ENCODE measurements at places on chromosomes 12 and 14. TPM values are rescaled to one million over a fixed set of nuclear protein-coding genes. Genes with fewer than 3 reads are reported as not detected.

GRCh38 chr12:98425859-98426258, 89.5 kb upstream of the TMPO start:
- no peak overlapping the region for H3K4me3 ChIP-seq
- H3K4me1 ChIP-seq, result no peaks in the 10 kb centered on the region
- no peaks in the 10 kb centered on the region for H3K27me3 ChIP-seq
- no peak overlapping the region for H3K27ac ChIP-seq
- no peak for DNase-seq

DNA sequence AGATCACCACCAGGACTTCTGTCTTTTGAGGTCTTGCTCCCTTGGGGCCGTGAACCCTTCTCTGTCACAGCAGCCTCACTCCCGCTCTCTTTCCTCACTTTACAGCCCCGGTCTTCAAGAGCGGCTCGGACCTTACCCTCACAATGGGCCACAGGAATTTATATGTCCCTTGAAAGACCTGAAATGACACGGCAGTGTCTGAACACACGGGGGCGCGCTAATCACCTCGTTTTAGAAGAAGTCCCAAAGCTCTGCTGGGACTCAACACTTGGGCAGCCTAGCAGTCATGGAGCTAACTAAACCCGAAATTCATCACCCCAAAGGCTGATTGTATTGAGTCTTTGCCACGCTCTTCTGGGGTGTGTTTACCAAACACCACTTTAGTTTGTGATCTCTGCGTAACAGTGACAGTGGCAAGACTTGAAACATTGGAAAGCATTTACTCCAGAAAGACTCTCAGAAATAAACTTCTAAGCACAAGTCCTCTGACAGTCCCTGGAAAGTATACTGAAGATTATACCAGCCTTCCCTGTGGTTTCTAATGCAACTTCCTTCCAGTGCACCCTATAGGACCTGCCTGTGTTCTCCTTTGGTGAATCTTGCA, 29.0 kb downstream of the SERPINA11 start:
- peaks cover 4% of the 10 kb centered on the region for H3K27me3 ChIP-seq
- H3K27ac ChIP-seq, result no peak overlapping the region
- no peak for DNase-seq
- no peaks in the 10 kb centered on the region for H3K4me1 ChIP-seq

DNA sequence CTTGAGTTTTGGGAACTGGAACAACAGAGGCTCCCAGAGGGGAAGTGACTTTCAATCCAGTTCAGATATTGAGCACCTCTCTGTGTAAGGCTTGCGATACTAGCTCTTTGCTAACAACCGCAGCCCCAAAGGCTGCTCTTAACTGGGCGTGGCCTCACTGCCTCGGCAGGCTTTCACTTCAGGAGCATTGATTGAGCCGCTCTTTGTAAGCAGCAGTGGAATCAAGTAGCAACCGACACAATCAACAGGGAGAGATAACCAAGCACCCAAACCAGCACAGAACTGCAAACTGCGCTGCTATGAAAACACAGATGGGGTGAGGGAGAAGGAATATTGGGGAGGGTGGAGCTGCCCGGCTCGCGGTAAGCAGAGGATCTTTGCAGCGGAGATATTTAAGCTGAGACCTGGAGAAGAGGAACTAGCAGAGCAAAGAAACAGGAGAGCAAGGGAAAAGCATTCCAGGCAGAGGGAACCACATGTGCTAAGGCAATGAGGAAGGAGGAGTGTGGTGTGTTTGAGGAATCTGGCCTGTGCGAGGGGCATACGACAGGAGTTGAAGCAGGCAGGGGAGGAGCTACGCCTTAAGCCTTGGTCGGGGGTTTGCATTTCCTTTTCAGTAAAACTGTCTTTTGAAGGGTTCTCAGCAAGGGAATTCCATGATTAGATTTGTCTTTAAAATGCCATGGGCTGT, 17.3 kb upstream of the YY1 start:
- H3K27me3 ChIP-seq, result no peaks in the 10 kb centered on the region
- peak; percentile 47 for DNase-seq
- peak overlapping the region; percentile 80 for H3K4me3 ChIP-seq
- H3K36me3 ChIP-seq, result no peaks in the 10 kb centered on the region

DNA sequence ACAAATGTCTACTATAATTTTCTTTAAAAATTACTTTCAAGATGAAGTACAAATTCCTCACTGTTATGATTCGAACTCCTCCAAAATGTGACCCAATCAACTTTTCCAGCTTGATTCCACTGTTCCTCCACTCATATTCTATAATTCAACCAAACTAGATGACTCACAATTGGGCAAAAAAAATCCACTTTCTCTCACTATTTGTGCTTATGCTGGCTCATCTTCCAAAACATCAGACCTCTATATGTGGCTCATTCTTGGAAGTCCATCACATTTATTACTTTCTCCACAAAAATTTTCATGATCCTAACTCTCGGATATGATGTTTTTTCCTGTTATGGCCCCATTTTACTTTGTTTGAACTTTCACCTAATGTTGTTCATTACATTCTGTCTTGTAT, 26.9 kb upstream of the RXYLT1 start:
- no peaks in the 10 kb centered on the region for H3K27me3 ChIP-seq
- H3K27ac ChIP-seq, result no peak overlapping the region
- DNase-seq, result no peak
- no peak overlapping the region for H3K4me3 ChIP-seq
- H3K4me1 ChIP-seq, result no peaks in the 10 kb centered on the region
- no peaks in the 10 kb centered on the region for H3K36me3 ChIP-seq

- H3K27me3 ChIP-seq, result no peaks in the 10 kb centered on the region
- H3K4me1 ChIP-seq, result no peaks in the 10 kb centered on the region
- H3K27ac ChIP-seq, result no peak overlapping the region
- H3K4me3 ChIP-seq, result no peak overlapping the region
- no peak for DNase-seq
Measured at GRCh38 chr12:2139651-2140050, 86.9 kb downstream of the CACNA1C start.

SERPINA3 gene
- not detected for polyA plus RNA-seq

SSTR1 gene
- polyA plus RNA-seq, result not detected

DNA sequence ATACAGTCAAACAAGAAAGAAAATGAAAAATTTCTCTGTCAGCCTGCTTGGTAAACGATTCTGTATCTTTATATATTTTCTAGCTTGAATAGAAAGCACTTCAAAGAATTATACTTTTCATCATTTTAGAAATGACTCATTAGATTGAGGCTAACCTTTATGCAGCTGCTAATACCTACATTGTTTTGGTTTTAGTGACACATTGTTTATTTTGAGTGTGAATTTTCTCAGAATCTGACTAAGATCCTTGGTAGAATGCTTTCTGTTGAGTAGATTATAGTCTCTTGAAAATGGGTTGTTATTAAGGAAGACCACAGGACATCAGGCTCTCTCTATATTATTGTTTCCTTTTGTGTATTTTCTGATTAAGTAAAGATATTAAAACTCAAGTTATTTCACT, at the start of gene PMCH:
PMCH (minus strand) TSS at position 45 of the 400 bp plus-strand sequence. CDS start 63 bp downstream, outside the sequence.
- H3K36me3 ChIP-seq, result no peaks in the 10 kb centered on the region
- no peaks in the 10 kb centered on the region for H3K27me3 ChIP-seq
- no peak within 1 kb of the TSS for H3K4me3 ChIP-seq
- no peaks in the 10 kb centered on the region for H3K4me1 ChIP-seq
- no peak within 1 kb of the TSS for H3K27ac ChIP-seq

FAM234B gene
- polyA plus RNA-seq, result 2.9 TPM

DNA sequence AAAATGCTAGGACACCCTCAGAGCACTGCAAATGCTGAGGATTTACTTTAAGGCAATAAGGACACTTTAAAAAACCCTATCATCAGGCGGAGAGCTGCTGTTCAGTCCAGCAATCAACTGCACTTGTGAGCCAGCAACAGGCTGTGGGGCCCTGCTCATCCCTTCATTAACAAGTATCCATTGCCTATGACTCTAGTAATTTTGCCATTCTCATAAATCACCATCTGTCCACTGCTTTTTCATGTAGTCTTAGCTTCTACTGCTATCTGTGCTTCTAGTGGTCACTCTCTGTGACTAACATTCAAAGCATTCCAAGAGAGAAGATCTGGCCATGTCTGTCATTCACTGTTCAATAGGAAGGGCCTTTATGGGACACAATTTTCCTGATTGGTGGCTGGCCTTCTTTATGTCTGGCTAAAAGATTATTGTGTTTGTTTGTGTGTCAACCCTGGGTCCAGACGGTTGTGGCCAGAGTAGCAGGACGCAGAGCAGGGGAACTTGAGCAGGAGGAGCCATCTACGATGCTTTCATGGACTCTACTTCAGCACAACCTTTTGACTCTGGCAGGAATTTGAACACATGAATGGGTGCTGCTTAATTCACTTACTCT, 3.6 kb upstream of the KRAS start:
- H3K4me1 ChIP-seq, result peaks cover 5% of the 10 kb centered on the region
- no peaks in the 10 kb centered on the region for H3K27me3 ChIP-seq
- H3K36me3 ChIP-seq, result no peaks in the 10 kb centered on the region
- H3K4me3 ChIP-seq, result no peak overlapping the region
- no peak overlapping the region for H3K27ac ChIP-seq
- DNase-seq, result no peak

DNA sequence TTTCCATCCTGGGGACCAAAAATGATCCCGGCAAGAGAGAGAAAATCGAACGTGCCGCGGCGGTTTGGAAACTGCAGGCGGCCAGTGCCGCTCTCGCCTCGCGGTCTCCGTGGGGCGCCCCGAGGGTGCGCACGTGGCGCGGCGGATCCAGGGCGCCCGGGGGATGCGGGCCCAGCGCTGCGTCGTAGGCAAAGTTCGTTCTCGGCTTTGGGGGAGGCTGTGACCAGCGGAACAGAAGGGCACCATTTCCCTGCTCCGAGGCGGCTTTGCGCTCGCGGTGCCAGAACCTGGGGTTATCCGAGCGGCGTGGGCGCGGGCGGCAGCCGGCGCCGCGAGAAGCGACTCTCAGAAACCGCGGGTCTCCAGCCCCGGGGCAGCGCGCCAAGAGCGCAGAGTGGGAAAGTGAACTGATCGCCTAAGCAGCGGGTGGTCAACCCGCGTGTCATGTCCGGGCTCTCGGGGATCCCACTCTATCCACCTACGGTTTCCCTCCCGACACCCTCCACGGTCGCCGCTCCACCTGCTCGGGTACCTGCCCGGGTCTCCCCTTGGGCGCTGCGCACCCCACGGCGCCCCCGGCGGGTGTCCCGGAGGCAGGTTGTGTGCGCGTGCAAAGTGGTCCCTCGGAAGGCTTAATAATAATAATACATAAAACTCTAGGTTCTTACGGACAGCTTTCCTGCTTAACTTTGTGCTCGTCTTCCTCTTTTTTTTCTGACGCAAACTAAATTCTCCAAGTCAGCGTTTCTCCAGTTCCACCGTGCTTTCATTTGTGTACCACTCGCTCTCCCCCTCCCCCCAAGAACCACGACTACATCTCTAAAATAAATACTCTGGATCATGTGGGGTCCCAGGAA, 1.2 kb downstream of the ESRRB start:
- DNase-seq, result no peak
- no peak overlapping the region for H3K27ac ChIP-seq
- H3K4me1 ChIP-seq, result no peaks in the 10 kb centered on the region

CRADD gene
- 13.2 TPM for polyA plus RNA-seq

- no peak for DNase-seq
- H3K27ac ChIP-seq, result no peak overlapping the region
- no peak overlapping the region for H3K4me3 ChIP-seq
- no peaks in the 10 kb centered on the region for H3K36me3 ChIP-seq
- H3K4me1 ChIP-seq, result no peaks in the 10 kb centered on the region
- H3K27me3 ChIP-seq, result no peaks in the 10 kb centered on the region
Measured at GRCh38 chr14:61838661-61839245, 76.5 kb downstream of the SNAPC1 start.

- no peak overlapping the region for H3K27ac ChIP-seq
- peaks cover 4% of the 10 kb centered on the region for H3K4me1 ChIP-seq
- no peak for DNase-seq
- no peaks in the 10 kb centered on the region for H3K27me3 ChIP-seq
- H3K36me3 ChIP-seq, result no peaks in the 10 kb centered on the region
Measured at GRCh38 chr12:11164384-11164783, 6.6 kb upstream of the SMIM10L1 start.

RD3L gene
- not detected for polyA plus RNA-seq

Data from CD8-positive, alpha-beta memory T cell (primary cell).